NCI-H2029 (cell line): ENCODE measurements at places on chromosomes 2 and 18.
A peak's percentile ranks its signal among the peaks of the same experiment; 100 is the strongest.

DNA sequence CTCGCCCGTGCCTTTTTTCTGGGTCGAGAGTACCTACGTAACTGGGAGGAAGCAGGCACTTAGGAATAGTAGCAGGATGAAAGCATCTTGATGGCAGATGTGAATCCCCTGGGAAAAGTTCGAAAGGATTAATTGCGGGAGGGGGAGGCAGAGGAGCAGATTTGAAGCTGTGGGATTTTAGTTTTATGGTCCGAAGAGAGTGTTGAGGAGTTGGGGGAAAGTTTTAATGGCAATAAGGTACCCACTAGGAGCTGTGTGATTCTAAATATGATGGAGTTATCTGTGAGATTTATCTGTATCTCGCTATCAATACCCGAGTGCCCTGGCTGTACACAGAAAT, 1.1 kb downstream of the AGFG1 start:
- no peak for DNase-seq

DNA sequence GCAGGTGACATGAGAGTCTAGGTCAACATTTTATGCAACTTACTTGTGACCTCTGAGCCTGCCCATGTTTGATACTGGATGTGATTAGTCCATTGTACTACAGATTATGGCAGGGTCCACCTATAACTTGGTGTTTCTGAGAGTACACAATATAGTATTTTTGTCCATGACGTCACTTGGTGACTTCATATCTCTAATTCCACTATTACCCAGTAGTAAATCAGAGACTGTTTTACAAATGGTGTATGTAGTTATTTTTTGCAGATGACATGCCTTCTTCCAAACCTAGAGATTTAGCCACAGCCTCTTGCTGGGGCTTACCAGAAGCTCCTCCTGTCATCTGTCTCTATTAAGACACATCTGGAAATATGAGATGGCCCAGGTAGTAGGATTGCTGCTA, 24.6 kb upstream of the TMX3 start:
- no peak for DNase-seq

DNA sequence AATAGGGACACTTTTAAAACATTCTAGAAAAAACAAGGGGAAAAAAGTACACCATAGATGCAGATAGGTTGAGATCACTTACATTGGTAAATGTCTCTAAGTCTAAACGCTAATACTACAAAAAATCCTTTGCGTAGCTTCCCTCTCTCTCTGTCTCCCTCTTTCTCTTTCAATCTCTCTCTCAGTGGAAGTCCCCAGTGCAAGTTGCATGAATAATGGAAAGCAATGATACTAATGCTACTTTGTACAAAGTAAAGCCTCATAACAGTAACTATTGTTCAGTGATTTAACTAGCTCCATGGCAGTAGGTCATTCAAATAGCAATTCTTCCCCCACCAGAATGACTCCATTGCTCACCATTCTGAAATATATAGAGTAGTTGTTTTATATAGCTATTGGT, 12.8 kb downstream of the MEIS1 start:
- no peak for DNase-seq

DNA sequence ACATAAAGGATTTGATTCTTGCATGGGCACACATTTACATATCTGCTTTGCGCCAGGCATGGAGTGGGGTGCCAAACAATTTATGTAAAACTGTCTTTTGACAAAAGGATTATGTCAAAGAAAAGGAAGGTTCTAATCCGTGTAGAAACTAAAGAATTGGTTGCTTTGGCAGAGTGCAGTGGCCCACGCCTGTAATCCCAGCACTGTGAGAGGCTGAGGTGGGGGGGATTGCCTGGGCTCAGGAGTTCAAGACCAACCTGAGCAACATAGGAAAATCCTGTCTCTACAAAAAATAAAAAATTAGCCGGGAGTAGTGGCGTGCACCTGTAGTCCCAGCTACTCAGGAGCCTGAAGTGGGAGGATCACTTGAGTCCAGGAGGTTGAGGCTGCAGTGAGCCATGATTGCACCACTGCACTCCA, 1.1 kb upstream of the MTERF4 start:
- no peak for DNase-seq

GRCh38 chr18:38868757-38869156, 1303.2 kb upstream of the CELF4 start:
- no peak for DNase-seq

GRCh38 chr18:76392349-76392748, 102.7 kb downstream of the ZNF516 start:
- DNase-seq: peak; percentile 23

- no peak for DNase-seq
Measured at GRCh38 chr2:66189553-66189952, 245.4 kb upstream of the MEIS1 start.

- no peak for DNase-seq
Measured at GRCh38 chr2:37300146-37300545, 24.5 kb downstream of the PRKD3 start.

DNA sequence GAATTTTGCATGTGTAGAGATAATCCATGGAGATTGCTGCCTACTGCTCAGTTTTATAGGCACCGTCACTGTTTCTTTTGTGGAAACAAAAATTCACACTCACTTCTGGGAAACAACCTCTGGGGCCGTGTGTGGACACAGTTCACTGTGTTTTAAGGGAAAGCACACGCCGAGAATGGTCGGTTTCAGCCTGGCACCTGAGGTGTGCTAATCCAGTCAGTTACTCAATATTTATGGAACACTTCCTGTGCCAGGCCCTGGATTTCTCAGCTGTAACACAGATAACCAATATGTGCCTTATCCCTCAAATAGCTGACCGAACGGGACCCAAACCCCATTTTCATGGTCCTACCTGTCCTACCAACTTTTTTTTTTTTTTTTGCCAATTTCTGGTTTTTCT, 179.6 kb downstream of the MGAT5 start:
- DNase-seq: no peak

DNA sequence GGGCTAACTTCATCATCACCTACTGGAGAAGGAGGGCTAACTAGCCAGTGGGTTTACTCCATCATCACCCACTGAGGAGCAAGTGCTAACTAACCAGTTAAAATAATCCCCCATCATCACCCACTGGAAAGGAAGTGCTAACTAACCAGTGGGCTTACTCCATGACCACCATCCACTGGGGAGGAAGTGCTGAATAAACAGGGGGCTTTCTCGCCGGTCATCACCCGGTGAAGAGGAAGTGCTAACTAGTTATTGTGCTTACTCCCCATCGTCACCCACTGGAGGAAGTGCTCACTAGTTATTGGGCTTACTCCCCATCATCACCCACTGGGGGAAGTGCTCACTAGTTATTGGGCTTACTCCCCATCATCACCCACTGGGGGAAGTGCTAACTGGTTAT, 124.4 kb upstream of the SALL3 start:
- no peak for DNase-seq

DNA sequence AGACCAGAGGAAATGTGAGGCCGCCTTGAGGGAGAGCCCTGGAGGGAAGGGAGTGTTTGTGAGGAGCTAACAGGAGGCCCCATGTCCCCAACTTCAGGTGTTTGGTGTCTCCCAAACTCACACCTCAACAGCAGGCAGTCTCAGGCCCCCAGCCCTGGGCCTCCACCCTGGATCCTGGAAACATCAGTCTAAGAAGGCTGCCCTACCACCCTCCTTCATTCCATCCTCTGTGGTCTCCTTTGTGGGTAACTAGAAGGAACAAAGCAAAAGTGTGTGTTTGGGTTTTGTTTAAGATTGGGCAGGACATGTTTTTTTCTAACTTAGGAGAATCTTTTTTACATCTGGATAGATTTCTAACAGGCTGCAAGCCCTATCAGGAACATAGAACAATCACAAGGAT, 404.3 kb downstream of the BCL11A start:
- DNase-seq: no peak

GRCh38 chr2:17614174-17614930, 73.9 kb downstream of the VSNL1 start:
- DNase-seq: no peak

- no peak for DNase-seq
Measured at GRCh38 chr2:57891086-57891712, 155.4 kb upstream of the VRK2 start.

DNA sequence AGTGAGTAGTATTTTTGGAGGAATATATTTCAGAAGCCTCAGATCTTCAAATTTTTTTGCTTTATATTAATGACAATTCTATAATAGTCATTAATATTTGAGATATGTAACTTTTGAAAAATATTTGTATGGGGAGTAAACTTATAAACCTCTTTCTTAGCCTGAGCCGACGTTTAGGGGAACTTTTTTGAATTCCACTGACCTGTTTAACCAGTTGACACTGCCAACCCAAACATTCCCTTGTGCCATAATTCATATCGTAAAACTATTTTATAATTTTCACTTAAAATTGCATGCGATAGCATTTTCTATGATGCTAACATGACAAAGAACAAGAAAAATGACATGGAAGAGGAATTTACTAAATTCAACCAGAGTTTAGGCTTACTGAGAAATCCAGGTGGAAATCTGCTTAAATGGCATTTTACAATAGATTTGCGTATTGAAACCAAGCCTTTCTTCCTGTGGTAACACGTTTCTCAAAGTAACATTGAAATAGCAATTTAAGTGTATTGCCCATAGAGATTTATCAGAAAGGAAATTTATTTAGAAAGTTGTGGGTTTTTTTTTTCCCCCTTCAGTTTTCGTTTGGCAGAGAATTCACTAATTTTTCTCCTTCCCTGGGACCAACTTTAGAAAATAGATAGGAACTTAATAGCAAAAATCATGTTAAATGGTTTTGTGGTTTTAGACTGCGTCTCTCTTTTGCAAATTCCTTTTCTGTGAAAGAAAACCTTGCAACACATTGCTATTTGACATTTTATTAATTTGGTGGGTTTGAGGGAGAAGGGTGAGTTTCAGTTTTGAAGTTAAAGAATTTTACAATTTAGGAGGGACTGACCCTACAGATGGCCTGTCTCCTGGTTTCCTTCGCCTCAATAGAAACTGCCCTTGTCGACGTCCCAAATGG, 77.4 kb downstream of the TANC1 start:
- no peak for DNase-seq

GRCh38 chr2:240913810-240914644, 7.9 kb downstream of the CROCC2 start:
- DNase-seq: peak; percentile 37

DNA sequence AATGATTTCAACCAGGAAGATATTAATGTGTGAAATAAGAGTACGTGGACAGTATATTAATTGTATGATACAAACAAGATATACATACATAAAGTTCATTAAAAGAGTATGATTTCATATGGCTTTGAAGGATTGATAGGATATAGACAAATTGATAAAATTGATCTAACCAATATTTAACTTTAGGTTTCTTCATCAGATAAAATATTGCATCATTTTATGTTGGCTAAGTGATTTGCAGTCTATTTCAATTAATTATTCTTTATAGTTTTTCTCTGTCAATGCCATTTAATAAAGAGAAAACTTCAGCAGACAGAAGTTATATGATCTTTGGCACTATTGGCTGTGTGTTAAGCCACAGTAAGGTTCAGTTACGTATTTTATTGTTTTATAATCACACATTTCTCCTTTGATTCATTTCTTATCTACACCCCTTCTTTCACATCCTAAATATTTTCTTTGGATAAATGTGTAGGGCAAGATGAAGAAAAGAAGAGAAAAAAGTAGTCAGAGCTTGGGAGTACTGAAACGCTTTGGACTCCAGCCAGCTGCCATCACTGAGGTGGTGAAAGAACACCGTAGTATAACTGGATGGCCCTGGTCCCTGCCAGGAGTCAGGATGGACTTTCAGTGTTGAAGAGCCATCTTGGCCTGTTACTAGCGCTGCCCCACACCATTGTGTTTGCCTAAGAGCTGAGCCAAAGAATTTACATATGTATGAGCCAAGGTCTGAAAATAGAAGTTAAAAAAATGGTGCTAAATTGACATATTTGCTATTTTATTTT, 9.8 kb upstream of the CPS1 start:
- no peak for DNase-seq

- DNase-seq: no peak
Measured at GRCh38 chr2:100923461-100924060, 78.5 kb upstream of the RPL31 start.

GRCh38 chr2:10304458-10305253, 2.0 kb downstream of the HPCAL1 start:
- no peak for DNase-seq

DNA sequence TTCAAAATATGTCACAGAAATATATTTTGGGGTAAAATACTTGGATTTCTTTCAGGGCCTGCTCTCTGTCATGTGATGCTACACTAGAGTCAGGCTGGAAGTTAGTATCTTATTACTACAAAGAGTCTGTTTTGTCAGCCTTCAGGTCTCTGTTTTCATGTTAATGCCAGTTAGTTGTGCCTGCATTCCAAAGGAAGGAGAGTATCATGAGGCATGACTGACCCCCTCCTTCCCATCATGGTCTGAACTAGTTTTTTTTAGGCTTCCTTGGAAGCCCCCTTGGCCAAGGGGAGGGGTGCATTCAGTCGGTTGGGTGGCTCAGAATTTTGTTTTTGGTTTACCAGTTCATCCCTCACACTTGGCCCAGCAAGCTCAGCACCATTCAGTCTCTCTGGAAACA, 318.0 kb downstream of the ALK start:
- DNase-seq: no peak

DNA sequence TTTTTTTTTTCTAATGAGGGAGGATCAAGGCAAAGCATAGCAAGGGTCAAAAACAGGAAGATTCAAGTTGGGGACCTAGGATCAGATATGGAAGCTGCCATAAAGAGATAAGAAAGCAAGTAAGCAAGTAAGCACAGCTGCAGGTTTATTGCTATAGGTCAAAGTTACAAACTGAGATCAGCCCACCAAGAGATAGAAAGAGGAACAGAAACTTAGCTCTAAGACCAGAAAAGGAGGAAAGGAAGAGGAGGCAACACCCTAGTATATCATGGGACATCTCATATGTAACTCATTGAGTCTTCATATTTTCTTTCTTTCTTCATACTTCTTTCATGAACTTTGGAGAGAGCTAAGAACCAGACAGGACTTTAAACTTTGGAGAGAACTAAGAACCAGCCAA, 295.9 kb upstream of the CRIM1 start:
- no peak for DNase-seq

DNA sequence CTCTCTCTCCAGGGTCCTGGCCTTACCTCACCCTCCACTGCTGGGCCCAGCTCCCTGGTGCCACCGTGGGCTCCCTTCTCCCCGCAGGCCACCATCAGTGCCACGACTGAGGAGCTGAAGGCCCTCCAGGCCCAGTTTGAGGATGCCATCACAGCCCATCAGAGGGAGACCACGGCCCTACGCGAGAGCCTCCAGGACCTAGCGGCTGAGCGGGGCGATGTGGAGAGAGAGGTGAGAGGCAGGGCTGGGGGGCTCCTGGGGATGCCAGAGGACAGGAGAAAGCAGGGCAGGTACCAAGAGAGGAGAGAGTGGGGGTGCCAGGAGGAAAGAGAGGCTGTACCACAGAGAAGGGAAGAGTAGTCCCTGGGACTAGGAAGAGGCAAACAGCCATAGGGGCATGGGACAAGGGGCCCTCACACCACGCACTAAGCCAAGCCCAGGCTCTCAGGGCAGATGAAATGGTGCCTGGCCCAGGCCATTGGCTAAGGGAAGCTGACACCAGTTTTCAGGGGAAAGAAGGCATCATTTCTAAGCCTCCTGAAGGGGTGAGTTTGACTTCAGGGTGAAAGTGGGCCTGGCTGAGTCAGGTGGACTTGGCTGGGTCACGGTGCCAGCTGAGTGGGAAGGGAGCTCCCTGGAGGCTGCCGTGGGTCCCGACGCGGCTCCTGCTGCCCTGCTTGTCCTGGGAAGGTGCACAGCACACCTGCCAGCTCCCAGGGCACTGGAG, 39.0 kb upstream of the SNED1 start:
- DNase-seq: no peak

- no peak for DNase-seq
Measured at GRCh38 chr2:15363734-15364133, 197.4 kb downstream of the NBAS start.

GRCh38 chr18:79746730-79747129, 51.0 kb upstream of the KCNG2 start:
- no peak for DNase-seq

- DNase-seq: no peak
Measured at GRCh38 chr2:5686068-5686467, 6.1 kb upstream of the SOX11 start.
